ENCODE measurements at places on chromosomes 6 and 20.

GRCh38 chr6:36964349-36964748 is 9.8 kb downstream of the PI16 start:
- no peak for DNase-seq

DNA sequence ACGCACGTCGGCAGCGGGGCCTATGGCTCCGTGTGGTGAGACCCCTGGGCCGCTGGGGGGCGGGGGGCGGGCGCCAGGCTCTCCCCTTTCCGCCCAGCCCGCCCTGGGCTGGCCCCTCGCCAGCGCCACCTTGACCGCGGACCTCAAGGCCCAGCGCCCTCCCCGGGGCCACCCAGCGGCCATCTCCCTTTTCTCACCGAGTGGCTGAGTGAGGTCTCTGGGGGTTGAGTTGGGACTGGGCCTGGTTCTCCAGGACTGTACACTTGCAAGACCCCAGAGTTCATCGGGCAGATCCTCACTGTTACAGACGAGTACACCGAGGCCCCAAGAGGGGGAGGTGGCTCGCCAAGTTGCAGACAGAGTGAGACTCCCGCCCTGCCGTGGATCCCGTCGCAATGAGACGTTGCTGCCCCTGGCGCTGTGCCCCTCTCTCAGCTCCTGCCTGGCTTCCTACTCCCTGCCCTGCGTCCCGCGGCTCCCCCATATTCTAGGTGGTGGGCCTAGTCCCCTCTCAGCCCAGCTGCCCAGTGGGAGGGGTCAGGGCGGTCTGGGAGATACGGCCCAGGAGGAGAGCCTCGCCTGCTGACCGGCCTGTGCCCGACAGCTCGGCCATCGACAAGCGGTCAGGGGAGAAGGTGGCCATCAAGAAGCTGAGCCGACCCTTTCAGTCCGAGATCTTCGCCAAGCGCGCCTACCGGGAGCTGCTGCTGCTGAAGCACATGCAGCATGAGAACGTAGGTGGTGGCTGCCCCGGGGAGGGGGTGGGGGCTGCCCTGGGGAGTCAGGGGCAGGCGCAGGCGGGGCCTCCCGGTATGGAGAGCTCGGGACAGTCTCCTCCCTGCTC is 576 bp downstream of the MAPK13 start:
- DNase-seq = no peak

DNA sequence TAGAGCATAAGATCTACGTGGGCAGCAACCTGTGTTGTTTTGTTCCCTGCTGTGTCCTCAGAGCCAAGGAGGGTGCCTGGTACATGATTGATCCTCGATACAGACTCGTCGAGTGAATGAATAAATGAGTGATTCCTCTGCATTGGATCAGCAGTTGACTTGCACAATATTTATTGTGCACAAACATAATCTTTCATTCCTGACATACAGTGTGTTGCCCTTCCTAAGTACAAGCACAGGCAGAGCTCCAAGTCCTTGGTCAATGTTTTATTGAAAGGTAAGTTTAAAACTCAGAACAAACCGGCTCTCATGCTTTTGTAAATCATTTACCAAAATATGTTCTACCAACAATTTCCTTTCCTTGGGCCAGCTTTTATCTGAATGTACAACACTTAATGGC is 57.4 kb downstream of the STMND1 start:
- no peak for DNase-seq

DNA sequence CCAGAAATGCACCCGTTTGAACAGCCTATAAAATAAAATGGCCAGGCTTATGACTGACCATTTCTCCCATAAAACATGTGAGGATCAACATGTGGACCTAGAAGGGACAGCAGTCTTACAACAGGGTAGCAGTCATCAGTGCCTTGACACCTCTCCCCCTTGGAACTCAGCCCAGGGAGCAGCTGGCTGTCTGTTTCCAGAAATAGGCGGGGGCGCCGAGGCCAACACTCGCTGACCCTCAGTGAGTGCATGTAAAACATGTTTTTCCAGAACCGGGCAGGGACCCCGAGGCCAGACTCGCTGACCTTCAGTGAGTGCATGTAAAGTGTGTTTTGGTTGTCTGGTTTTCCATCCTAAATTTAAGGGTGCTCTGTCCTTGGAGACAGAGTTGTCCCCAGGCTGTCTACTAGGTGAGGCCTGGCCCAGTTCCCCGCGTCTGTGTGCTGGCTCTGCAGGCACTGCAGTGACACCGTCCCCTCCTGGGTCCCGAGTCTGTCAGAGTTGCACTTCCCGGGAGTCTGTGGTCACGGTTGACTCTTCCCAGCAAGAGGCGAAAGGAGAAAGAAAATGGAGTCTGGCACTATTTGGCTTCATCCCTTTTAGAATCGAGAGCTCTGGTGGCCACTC is 19.8 kb upstream of the ADRM1 start:
- no peak for DNase-seq
